CD4-positive, alpha-beta T cell treated with Interleukin-6 for 4 hours (primary cell): ENCODE measurements at places on chromosomes 4 and X.

DNA sequence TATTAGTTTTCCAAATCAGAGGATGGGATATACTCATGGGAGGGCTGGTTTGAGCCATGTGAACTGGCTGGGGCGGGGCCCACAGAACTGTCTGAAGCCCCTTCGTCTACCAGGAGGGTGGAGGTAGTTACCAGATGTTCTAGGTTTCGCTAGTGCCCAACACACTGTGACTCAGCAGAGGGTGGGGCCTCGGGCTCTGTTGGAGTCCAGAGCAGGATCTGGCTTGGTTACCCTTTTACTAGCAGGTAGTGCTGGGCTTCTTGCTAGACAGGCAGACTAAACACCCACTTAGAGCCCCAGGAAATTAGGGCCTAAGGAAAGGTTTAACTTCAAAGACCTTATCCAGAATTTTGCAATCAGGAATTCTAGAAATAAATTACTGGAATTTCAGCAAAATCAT, 56.2 kb upstream of the CHRDL1 start:
- no peak for DNase-seq

DNA sequence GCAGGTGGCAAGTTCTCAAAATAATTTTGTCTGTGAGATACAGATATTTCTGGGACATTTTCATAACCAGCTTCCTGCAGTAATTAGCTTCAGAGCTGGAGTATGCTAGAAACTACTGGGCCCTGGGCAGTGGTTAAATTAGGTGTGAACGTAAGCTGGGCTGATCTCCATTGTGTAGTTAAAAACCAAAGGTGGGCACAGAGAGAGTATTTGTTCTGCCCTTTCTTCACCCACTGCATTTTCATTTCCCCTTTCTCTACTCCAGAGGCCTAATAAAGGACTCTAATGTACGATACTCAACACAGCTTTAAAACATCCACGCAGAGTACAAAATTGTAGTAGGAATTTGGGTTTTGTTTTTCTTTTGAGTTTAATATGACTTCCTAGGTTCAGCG, 252.7 kb downstream of the SPRY1 start:
- DNase-seq: no peak

DNA sequence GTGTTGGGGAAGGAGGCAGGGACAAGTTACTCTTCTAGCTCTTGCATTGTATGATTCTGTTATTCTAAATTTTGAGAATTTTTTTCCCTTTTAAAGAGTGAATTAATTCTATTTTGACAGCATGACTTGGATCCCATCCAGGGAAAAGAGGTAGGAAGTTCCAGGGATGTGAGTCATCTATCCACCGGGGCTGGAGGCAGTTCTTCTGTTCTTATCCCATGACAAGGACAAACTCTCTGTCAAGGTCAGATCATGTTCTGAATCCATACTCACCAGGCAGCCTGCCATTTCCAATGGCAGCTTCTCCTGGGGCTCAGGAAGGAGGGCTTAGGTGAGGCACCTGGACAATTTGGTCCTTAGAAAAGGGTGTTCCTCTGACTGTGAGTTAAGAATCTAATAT, 132.0 kb upstream of the MED14 start:
- no peak for DNase-seq

DNA sequence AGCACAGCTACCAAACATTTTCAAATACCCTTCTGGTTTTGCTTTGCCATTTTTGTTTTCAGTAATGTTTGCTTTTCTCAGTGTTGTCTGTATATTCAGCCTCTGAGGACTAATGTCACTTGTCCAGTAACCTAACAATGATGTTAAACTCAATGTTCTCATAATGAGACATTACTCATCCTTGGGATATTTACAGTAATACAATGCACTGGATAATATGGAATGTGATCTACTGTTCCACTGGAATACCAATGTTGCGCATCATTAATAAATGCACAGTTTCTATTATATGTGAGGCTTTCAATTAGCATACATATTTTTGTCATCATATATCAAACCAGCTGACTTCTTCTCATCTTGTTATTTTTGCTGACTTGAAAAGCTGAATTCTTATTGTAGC, 259.1 kb downstream of the SH2D1A start:
- DNase-seq: no peak

GRCh38 chrX:119984652-119985051, 41.1 kb upstream of the NKAP start:
- no peak for DNase-seq

DNA sequence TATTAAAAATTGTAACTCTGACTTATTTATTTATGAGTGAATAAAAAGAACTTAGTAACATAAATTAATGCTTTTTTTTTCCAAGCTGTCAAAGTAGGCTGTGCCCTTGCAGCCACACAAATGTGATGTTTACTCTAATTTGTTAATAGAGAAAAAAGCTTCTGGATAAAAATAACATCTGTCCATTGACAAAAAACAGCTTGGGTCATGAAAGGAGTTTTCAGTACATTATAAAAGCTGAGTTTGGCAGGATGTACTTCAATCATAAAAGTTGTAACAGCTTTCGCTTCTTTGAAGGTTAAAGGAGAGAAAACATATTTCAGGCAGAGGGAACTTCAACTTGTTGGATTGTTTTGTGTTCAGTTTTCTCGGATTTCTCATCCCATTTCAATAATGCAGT, 105.6 kb downstream of the SLC4A4 start:
- DNase-seq: no peak

GRCh38 chr4:151994429-151994828, 233.6 kb upstream of the GATB start:
- no peak for DNase-seq

DNA sequence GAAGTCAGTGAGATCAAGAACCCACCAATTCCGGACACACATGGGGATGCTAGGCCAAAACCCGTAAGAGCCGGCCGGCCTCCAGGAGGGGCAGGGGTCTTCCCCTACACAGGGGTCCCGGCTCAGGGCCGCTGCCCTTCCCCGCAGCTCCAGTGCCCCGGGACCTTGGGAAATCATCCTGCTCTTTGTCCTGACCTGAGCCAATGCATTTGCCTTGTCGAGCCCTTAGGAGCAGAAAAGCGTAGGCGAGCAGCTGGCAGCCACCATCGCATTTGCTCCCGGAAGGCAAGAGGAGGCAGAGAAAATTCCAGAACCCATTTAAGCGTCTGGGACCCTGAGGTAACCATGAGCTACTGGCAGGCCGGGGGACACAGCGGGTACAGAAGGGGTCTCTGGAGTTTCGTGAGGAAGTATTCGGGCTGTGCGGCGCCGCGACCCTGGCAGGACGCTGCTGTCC, 7.4 kb upstream of the TNIP2 start:
- no peak for DNase-seq

GRCh38 chr4:182486881-182487280, 243.7 kb downstream of the TENM3 start:
- no peak for DNase-seq

DNA sequence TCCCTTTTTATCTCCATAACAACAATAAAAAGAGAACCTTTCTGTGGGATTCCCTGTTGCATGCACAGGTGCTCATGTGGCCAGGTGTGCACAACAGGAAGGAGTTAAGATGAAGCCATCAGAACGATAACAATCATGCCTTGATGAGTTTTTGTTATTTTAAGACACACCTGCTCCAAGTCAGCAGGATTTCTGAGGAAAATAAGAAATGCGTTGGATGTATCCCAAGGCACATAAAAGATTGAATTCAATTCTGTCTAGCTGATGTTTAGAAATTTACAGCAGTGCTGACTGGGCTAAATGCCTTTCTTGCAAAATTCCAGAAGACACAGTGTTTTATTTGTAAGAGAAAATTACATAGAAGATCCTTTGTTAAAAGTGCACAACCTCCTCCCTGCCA, 1678.2 kb downstream of the ARAP2 start:
- DNase-seq: no peak

- DNase-seq: no peak
Observed at GRCh38 chr4:163590619-163591264, 96.3 kb downstream of the TMA16 start.

DNA sequence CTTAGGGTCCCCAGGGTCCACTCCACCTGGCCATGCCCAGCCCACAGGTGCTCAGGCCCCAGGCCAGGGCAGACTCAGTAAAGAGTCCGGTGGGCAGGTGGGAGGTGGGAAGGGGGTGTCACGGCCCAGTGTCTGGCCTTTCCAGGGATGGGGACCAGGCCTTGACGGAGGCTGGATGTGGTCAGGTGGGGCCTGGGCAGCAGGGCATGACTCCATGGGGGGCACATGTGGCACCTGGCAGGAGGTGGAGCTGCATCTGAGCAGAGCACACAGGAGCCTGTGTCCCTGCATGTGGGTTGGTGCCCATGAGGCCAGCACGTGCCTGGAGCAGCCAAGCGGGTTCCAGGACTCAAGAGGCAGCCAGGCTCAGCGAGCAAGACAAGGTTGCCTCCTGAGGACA, 132.9 kb downstream of the FAM53A start:
- DNase-seq: no peak

DNA sequence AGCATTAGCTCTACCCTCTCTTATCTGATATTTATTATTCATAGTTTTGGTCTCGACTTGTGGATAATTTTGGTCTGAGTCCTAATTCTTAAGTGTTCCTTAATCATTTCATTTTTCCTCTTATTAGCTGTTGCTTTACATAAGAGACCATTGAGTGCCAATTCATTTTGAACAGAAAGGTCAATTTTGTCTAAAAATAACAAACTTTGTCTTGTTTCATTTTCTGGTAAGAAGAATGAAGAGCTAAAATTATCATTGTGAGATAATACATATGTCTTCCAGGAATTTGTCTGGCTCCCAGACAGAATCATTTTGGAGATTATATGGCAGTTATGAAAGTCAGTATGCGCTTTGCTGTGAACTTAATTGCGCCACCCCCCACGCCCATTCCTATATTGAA, 1471.8 kb downstream of the PCDH7 start:
- no peak for DNase-seq

DNA sequence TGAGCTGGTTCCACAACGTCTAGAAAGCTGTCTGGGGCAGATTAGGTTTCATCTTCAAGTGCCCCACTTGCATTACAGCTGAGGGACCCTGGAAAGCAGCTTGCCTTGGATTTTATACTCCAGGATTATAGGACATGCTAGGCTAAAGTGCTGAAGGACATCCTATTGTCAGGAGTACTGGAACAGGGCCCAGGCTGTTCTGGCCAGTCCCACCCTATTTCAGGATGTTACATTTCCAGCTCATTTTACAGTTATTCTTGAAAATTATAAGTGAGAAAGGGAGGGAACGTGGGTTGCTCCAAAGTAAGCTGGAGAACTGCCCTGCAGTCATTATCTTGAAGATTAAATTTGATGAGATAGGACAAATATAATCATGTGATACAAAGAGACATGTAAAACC, 71.0 kb upstream of the UGT8 start:
- no peak for DNase-seq

- no peak for DNase-seq
Observed at GRCh38 chr4:181550381-181550780, 692.8 kb upstream of the TENM3 start.

DNA sequence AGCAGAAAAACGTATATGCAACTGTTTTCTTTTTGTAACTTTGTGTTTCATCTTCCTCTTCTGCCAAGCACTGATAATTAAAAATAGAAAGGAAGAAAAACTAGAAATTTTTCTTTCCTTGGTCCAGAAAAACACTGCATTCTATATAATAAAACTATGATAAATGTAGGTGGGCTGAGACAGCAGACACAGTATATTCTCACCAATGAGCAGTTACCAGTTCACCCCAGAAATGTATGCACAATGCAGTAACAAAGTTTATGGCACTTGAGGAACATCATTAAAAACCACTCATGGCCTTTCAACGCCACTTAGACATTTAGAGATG, 79.4 kb downstream of the FAT1 start:
- no peak for DNase-seq

DNA sequence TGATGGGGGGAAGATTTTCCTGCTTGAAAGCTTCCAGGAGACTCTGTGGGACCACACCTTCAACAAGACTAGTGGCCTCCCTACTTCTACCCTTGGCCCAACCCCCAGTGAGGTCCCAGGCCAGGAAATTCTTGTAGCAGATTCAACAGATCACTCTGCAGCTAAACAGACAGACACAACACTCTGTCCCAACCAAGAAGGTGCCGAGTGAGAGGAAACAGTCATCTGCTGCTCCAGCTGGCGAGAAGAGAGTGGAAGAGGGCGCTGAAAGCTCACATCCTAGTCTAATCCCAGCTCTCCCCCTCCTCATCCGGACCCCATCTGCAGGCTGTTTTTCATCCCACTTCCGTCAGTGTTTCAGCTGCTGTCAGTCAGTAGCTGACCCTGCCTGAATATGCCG, 63.4 kb downstream of the CHRDL1 start:
- no peak for DNase-seq
